Activated T-helper 17 cell treated with anti-CD3 and anti-CD28 coated beads, Interleukin-2, amount 50 U/mL, for 72 hours (primary cell): ENCODE measurements at places on chromosomes 1 and 21. TPM values are rescaled to one million over a fixed set of nuclear protein-coding genes. Genes with fewer than 3 reads are reported as not detected.

Gene CD52
- 218 TPM for total RNA-seq

Gene C1orf53
- 0.50 TPM for total RNA-seq

- ATAC-seq: no peak
Measured at GRCh38 chr1:63320022-63320721, 2.2 kb upstream of the FOXD3 start.

GRCh38 chr1:17567582-17567981, 28.1 kb downstream of the ARHGEF10L start:
- no peak for ATAC-seq

DNA sequence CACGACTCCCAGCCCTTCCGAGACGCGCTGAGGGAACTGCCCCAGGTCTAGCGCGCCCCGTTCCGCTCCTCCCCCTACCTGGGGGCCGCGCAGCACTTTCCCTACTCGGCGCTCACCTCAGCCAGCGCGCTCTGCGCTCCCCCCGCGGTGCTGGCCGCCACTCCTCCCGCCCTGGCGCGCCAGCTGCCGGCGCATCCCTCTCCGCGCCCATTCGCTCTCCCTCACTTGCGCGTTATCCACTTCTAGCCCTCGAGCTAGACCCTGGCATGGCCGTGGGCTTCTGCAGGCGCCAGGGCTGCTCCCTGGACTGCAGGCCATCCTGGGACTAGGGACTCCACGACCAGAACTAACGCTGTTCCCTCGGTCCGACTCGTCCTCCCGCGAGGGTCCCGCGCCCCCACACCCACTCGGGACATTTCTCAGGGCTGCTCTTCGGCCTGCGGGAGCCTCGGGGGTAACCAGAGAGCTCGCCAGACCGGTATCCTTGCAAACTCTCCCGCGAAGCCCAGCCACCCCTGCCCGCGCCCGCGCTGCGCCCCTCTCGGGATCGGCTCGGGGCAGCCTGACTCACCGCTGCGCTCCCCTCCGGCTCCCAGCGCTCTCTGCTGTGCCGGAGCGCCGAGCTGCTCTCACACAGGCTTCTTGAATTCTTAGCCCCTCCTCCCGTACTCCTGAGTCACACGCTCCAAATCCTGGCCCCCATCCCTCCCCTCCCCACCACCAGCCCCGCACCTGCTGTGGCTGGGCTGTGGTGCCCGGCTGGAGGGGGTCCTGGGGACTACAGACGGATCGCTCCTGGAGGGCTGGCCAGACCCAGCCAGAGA, at the start of gene NGF:
Gene NGF, minus strand, starts transcription at position 617 of the 824 bp plus-strand sequence. CDS start 51,454 bp downstream, outside the sequence.
- ATAC-seq: no peak

GRCh38 chr1:91404151-91405012, at the start of gene HFM1:
Gene HFM1, minus strand, starts transcription at chr1:91404837. Its CDS starts 3,755 bp downstream, at chr1:91401082.
- ATAC-seq: peak; percentile 39

DNA sequence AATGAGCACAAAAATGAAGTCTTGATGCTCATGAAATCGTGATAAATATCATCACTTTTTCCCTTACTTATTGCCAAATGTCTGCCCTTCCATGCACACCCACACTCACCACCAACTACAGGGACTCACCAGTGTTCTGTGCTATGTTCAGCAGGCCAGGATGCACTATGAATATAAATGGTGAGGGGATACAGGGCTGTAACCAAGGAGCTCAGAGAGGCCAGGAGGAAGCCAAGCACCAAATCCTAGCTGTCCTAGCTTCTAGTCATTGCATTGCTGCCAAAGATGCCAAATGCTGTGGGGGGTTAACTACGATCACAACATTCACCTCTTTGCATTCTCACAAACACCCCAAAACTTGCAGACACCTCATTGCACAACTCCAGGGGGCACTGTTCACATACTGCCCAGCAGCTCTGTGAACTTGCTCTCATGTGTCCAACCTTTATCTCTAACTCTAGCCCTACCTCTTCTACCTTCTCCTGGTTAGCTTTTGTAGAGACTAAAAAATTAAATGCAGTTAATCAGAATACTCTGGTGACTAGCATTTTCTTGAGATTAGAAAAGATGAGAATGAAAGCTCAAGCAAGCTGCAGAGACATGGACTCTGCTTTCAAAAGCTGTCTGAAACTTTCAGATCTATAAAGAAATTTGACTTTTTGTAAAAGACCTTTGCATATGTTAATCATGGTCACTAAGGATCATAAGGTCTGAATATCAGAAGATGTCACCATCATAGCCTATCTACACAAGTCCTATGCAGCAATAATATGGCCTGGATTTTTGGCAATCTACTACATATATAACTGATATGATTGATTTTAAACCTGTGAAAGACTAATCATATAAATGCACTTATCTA, 13.9 kb upstream of the KIF14 start:
- no peak for ATAC-seq
